ENCODE measurements at places on chromosomes 3 and 15.

- no peak for DNase-seq
Measured at GRCh38 chr3:119175872-119176756, 2.7 kb downstream of the UPK1B start.

GRCh38 chr3:13767030-13767429 lies 112.8 kb downstream of the WNT7A start:
- no peak for DNase-seq

GRCh38 chr3:35635926-35636683 lies 3.2 kb upstream of the ARPP21 start:
- DNase-seq = no peak

- no peak for DNase-seq
Measured at GRCh38 chr3:124075753-124076152, 83.8 kb upstream of the ROPN1 start.

DNA sequence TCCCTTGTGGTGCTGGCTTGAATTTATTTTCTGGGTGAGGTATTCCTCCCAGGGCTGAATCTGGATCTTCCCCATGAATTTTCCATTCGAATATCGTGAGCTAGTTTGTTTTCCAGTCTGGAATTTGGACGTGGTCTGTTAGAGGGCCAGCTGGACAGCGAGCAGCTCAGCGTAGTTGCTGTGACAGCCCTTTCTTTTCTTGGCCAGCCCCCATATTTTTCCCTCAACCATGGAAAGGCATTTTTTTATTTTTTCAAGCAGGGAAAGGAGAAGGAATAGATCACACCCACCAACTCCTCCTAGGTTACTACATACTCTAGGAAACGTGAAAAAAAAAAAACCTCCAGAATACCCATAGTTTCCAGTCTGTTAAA lies 152.0 kb downstream of the KLHL25 start:
- peak; percentile 64 for DNase-seq

GRCh38 chr15:41801850-41802455 lies 25.9 kb upstream of the JMJD7 start:
- no peak for DNase-seq

All from left ventricle myocardium inferior (tissue), 1 donor.